Fibroblast of skin of right biceps (primary cell): ENCODE measurements at places on chromosomes 5 and 9.

DNA sequence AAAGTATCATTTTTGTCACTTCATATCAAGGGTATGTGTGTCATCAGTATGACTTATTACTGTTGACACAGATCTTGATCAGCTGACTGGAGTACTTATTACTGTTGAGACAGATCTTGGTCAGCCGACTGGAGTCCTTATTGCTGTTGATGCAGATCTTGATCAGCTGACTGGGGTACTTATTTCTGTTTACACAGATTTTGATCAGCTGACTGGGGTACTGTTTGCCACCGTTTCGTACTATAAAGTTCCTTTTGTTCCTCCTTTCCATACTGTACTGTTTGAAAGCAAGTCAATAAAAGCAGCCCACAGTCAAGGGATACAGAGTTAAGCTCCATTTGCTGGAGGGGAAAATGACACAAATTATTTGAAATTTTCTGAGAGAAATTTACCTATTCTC, 347.3 kb downstream of the CDH12 start:
- no peak for DNase-seq

DNA sequence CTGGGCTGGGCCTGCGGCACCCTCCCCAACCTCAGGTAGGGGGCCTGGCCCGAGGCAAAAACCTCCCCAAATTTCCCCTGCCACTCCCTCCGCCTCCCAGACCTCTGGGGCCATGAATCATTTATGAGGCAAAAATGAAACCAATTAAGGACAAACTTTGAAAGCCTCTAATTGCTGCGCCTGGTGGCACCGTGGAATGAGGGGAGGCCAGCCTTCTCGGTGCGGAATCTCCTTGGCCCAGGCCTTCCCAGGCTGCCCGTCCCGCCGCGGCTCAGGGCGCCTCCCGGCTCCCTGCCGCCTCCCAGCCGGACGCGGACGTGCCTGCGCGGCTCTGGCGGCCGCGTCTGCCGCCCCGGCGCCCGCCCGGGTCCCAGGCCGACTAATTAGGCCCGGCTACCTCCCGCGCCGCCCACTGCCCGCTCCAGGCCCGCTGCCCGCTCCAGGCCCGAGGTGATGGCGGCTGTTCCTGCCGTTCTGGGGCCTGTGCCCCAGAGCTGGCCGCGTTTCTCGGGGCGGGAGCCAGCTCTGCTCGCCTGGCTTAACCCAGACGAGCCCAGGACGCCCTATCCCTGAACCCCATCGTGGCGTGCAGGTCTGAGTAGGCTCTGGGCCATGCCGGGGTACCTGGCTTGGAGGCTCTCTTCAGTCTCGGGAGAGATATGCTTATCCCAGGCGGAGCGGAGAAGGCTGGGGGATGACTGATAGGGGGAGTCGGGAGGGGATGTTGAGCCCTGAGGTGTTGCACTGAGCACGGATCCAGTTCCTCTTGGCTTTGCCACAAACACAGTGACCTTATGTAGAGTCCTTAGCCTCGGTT, 20.1 kb downstream of the CXXC5 start:
- peak; percentile 67 for DNase-seq

- no peak for DNase-seq
Observed at GRCh38 chr5:117473165-117473564, 898.5 kb upstream of the SEMA6A start.

- DNase-seq = peak; percentile 74
Observed at GRCh38 chr9:108271646-108272348, 584.0 kb downstream of the ACTL7B start.
